ENCODE measurements at places on chromosomes 3 and 15.

DNA sequence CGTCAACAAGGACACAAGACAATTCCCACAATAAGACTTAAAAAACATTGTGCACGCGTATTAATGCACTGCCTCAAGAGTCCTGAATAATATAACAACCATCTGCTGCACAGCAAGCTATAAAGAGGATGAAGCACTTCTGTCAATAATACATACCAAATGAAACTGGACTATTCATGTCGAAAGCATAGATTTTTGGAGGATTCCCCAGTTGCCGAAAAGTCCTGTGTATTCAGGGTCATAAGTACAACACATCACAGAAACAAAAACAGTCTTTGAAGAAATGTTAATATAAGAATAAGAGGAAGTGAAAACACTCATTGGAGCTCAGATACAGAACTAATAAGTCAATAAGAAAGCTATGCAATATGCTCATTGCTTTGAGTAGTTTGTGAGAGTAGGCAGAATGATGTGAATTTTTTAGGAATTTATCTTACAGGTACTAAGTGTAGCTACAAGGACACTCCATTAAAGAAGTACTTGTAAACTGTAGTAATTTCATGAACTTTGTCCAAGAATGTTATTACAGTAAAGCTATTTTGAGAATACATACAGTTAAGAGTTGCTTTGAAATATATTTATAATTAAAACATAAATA is 31.6 kb downstream of the CBLB start:
- DNase-seq: no peak

GRCh38 chr3:139231555-139232281 is 112.1 kb upstream of the MRPS22 start:
- DNase-seq: no peak

DNA sequence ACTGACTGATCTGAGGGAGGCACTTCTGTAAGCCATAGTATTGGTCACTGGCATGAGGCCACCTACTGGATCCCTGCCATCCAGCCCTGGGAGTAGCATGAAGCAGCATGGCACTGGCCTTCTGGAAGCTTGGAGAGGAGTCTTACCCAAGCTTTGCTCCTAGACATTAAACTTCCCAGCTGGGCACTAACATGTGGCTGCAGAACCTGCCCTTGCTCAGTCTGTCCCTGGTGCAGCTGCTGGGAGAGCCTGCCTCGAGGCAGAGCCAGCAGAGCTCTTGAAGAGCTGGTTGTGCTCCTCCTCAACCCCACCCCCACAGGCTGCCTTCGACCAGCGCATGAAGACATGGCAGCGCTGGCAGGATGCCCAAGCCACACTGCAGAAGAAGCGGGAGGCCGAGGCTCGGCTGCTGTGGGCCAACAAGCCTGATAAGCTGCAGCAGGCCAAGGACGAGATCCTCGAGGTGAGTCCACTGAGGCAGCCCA is 17.1 kb upstream of the SNX22 start:
- DNase-seq: no peak

GRCh38 chr15:73683257-73683776 is 866 bp upstream of the CD276 start:
- DNase-seq: no peak

- DNase-seq: no peak
Measured at GRCh38 chr3:173993299-173993698, 595.8 kb downstream of the NLGN1 start.

DNA sequence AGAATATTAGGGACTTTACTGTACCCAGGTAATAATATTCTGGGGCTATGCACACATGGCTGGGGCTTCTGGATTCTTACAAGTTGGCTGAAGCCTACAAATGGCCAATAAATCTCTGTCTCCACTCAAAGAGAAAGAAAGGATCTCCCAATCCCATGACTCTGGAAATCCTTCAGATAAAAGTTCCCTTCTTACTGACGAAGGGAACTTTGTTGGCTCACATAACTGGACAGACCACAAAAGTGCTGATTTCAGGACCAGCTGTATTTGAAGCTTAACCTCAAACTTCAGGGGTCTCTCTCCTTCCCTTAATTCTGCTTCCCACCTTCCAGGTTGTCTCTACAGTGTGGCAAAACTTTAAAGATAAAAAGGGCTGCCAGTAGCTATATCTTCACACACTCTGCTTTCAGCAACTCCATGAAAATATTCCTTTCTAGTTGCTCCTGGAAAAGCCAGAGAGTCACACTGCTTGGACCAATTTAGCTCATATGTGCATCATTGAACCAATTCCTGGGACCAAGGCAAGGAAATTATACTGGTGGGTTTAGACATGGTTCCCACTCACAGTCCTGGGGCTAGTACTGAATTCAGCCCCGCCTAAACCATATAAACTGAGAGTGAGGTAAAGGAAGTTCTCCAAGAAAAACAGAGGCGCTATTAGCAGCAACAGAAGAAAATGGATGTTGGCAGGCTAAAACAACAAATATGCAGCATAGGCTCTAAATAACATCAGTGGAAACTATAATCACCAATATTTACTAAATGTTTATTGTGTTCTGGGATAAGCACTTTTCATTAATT is 290.0 kb upstream of the GADL1 start:
- no peak for DNase-seq

DNA sequence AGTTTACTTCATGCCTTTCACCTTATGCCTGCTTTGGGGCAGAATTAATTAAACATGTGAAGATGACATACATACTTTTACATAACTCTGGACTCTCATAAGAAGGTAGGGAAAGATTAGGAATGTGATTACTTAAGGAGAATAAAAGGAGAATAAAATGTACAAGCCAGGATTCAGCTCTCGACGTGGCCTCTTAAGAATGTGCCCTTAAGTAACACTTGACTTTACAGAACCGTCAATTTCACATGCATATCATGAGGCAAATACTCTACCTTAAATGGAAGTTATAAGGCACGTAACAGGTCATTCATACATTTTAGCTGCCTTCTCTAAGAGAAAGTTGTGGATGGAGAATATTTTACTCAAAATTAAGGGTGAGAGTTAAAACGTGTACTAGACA is 263.7 kb upstream of the LMCD1 start:
- DNase-seq: no peak

DNA sequence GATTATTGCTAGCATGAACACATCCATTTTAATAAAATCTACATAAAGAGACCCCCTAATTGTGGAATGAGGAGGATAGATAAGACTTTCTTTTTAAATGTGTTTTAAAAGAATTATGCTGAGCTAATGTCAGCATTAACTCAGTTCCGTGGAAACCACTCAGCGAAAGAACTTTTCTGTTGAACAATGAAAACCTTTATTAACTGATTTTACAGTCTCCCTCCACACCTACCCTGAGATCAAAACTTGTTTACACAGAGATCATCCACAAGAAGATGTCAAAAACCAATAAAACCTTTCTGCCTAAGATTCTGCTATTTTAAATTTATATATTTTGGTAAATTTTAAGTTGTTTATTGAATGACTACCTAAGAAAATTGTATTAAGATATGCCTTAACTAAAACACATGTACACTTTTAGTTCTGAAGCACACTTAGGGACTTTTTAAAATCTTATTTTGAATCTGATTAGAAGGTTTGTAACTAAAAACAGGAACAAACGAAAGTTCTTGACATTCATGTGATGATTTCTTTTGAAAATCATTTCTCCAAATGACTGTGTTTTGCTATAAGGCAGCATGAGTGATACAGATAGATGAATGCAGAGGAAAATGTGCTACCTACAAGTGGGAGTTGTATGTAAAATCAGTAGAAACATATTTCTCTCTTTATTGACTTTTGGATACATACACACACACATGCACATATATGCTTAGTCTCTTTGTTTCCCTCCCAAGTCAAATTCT is 369.0 kb downstream of the UNC13C start:
- DNase-seq: no peak

DNA sequence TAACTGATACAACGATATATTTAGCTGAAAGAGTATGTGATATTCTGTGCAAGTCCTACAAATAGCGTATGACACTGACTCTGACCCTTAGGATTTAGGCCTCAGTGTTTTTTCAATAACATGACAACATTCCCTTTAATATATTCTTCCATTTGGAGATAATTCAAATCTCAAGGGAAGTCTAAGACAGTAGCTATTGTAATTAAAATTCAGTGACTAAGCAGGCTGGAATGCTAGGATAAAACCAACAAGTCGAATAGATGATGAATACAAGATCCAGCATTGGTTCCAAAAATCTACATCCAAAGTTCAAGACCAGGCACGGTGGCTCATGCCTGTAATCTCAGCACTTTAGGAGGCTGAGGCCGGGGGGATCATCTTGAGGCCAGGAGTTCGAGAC is 56.2 kb downstream of the QTRT2 start:
- DNase-seq: no peak

DNA sequence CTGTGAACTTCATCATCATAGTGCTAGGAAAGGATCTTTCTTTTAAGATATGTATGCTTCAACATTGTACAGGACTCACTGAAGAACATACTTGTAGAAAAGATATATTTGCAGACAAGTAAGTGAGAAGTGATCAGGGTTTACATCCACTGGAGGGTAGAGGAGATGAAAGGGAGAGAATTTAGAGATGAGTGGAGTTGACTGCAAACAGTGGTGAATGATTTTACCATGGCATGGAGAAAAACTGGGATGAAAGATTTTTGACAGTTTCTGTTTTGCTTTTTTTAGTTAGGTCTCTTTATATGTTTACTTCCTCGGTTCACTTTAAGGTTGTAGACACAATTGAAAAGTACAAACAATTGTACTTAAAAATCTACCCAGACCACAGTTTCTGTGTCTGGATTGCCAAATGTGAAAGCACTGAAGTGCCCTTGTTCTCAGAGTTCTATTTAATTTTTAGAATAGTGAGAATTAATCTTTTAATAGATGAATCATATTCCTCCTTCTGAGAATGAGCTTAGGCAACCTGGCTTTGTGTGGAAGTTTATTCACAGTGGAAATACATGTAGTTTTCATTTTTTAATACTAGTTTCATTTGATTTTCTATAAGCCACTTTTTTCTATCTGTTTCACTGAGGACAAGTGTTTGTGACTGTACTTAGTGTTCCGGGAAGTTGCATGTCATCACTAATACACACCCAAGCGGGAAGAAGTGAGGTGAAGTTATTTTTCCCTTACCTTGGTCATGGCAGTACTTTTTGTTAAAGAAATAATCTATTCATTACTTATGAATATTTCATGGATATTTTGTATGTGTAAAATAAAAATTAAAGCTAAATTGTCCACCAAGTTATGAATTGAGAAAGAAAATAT is 1.8 kb upstream of the GPR171 start:
- DNase-seq: no peak

- DNase-seq: no peak
Measured at GRCh38 chr15:48507416-48508065, 138.0 kb downstream of the FBN1 start.

DNA sequence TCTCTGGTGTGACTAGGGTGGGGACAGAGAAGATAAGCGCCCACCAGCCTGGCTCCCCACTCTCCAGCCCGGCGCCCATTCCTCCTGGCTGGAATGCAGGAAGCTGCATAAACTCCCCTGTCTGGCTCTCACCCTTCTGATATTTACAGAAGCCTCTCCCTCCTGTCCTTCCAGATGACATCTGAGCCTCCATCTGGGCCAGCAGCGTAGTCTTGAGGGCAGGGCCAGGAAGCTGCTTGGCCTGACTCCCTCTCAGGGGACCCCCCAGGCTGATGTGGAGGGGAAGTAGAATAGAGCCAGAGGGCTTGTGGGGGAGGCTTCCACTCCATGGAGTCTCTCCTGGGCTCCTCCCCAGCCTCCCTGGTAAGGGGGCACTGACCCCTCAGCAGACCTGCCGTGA is 49.9 kb downstream of the LINGO1 start:
- no peak for DNase-seq

DNA sequence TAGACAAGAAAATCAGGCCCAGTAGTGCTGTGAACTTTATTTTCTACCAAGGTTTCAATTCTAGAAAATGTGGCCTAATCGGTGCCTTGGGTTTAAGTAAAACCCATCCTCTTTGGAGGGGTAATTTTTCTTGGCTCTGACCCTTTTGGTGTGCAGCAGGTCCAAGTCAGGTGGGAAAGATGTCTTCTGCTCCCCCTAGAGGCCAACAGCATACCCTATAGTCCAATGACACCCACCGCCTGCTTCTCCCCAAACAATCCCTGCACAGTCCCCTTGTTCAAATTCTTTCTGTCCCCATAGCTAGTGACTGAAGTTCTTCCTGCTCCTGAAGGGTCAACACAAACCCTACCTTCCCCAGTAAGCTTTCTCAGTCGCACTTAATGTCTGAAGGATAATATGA is 261.8 kb upstream of the GOLGA6L4 start:
- DNase-seq: no peak

DNA sequence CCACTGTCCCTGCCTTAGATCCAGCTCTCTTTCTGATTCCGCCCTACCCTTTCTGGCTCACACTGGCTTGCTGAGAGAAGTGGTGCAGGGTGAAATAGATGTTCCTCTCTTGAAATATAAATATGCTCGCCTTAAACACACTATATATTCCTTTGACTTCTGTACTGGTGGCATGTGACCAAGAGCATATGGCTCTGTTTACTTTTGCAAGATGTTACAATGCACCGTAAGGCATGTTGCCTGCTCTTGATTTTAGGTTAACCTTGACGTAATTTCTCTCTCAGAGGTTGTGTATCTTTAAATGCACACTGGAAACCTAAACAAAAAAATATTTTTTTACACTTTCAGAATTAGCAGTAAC is 749 bp downstream of the RSRC1 start:
- DNase-seq: no peak

GRCh38 chr15:32701863-32702262 is 15.9 kb upstream of the GREM1 start:
- no peak for DNase-seq

GRCh38 chr3:13362551-13362950 is 57.6 kb downstream of the NUP210 start:
- no peak for DNase-seq

- DNase-seq: no peak
Measured at GRCh38 chr3:33025648-33026178, 71.2 kb downstream of the GLB1 start.

DNA sequence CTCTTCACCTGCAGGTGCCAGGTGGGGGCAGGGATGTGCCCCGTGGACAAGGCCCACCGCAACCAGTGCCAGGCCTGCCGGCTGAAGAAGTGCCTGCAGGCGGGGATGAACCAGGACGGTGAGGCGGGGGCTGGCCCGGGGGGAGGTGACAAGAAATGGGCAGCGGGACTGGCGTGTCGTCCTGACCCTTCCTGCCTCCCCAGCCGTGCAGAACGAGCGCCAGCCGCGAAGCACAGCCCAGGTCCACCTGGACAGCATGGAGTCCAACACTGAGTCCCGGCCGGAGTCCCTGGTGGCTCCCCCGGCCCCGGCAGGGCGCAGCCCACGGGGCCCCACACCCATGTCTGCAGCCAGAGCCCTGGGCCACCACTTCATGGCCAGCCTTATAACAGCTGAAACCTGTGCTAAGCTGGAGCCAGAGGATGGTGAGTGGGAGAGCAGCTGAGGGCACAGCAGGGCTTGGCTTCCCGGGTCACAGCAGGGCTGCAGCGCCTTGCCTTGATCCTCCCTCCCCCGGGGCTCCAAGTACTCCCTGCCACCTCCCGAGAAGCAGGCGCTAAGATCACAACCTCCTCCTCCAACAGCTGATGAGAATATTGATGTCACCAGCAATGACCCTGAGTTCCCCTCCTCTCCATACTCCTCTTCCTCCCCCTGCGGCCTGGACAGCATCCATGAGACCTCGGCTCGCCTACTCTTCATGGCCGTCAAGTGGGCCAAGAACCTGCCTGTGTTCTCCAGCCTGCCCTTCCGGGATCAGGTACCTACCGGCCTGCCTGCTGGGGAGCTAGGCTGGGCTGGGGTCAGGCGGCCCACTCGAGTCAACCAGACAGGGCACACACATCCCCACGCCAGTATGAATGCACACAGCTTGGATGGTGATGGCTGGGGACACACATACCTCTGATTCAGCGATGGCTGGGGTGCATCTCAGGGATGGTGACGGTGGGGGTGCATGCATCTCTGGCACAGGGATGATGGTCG is 1.7 kb downstream of the NR2E3 start:
- DNase-seq: no peak

GRCh38 chr3:182258538-182259177 is 534.6 kb upstream of the ATP11B start:
- no peak for DNase-seq

Data from D721Med (cell line).